Activated CD4-positive, alpha-beta T cell treated with anti-CD3 and anti-CD28 coated beads for 4 hours (primary cell): ENCODE measurements at places on chromosomes 5 and 9.

DNA sequence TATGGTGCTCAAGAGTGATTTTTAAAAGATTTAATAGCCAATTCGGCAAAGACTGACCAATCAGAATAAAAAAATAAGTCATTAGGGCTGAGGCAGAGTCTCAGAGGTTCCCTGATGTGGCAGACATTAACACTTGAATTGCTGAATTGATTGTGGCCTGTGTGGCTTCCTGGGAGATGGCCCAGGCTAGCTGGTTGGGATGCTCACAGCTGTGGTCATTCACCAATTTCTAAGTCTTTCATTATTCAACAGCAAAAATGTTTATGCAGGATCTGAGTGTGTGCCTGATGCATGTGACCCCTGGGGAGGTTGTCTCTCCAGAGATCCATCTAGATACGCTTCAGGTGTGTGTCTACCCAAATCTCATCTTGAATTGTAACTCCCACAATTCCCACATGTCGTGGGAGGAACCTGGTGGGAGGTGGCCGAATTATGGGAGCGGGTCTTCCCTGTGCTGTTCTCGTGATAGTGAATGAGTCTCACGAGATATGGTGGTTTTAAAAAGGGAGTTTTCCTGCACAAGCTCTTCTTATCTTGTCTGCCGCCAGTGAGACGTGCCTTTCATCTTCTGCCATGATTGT lies 632.6 kb upstream of the SEMA6A start:
- DNase-seq = no peak

GRCh38 chr5:94702729-94703128 lies 84.3 kb downstream of the SLF1 start:
- DNase-seq = no peak

DNA sequence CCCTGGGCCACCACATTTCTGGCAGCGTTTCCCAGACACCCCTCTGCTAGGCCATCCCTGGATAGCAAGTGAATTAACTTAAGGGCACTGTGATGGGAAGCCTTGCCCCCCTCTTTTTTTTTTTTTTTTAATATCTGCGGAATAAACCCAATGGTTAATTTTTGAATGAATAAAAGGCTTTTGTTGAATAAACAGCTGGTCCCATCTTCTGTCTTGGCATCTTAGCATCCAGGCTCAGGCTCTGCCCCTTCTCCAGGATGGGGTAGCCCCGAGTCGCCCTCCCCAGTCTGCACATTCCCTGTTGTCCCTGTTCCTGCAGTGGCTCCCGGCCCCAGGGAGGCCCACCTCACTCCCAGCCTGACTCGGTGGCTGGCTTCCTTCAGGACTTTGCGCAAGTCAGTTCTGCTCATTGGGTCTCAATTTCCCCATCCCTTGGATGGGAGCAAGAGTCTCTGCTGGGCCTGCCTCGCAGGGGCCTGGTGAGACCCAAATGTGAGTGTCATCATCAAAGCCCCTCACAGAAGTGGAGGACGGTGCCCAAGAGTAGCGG lies 29.0 kb upstream of the HMCN2 start:
- DNase-seq = no peak

DNA sequence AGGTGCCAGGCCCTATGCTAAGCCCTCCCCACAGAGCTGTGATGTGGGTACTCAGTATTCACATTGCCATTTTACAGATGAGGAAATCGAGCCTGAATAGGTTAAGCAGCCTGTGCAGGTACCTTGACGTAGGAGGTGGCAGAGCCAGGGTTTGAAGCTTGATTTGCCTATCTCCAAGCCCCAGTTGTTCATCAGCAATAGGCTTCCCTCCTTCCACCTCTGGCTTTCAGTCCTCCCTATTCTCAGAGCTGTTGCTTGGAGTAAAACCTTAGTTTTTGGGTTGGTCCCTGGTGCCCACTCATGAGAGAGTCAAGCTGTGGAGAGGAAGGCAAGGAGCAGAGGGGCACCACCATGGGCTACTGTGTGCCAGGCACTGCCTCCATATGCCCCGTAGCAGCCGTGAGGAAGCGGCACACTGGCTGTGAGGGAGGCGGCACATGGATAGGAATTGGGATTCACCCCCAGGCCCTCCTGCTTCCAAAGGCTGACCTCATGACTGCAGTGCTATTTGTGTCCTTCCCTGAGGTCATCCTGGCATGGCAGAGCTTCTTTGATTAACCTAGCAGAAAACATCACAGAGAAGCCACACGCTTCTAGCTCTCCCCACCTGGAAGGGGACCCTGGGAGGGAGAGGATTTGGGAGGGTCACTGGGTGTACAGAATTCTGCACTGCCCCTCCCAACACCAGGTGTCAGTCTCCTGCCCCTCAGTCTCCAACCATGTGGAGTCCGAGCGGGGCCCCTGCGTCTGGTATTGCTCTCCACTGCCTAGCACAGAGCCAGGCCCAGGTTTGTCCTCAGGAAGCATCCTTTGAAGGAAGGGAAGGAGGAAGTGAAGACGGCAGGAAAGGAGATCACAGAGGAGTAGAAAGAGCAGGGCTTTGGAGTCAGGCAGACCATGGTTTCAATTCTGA lies 109.8 kb downstream of the RGS3 start:
- no peak for DNase-seq

DNA sequence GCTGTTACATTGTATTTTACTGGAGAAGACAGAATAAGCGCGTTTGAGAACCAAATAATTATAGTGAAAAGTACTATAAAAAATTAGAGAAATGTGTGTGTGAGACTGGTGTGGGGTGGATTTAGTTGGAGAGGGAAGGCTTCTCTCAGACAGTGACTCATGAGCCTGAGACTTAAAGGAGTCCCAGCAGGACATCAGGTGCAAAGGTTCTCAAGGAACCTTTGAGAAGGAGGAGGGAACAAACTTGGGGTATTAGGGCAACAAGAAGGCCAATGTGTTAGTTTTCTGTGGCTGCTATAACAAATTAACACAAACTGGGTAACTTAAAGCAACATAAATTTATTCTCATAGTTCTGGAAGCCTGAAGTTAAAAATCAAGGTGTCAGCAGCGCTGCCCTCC lies 4.9 kb downstream of the DDX4 start:
- DNase-seq = no peak

DNA sequence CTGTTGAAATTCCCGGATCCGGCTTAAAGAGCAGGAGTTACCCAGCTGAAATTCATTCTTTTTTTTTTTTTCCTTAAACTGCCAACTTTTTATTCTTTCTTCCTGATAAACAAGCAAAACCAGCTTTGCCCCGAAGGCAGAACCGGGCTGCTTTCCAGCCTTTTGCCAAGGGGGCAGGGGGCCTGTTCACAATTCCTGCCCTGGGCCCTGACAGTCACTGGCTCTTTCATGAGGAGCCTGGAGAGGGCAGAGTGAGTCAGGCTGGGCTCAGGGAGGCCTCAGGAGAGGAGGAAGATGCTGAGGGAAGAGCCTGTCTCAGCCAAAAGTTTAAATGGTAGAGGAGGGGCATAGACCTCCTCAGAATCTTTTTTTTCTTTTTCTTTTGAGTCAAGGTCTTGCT lies 4.8 kb downstream of the GLIPR2 start:
- no peak for DNase-seq

- no peak for DNase-seq
Measured at GRCh38 chr9:88287972-88288371, 100.3 kb upstream of the SPIN1 start.

DNA sequence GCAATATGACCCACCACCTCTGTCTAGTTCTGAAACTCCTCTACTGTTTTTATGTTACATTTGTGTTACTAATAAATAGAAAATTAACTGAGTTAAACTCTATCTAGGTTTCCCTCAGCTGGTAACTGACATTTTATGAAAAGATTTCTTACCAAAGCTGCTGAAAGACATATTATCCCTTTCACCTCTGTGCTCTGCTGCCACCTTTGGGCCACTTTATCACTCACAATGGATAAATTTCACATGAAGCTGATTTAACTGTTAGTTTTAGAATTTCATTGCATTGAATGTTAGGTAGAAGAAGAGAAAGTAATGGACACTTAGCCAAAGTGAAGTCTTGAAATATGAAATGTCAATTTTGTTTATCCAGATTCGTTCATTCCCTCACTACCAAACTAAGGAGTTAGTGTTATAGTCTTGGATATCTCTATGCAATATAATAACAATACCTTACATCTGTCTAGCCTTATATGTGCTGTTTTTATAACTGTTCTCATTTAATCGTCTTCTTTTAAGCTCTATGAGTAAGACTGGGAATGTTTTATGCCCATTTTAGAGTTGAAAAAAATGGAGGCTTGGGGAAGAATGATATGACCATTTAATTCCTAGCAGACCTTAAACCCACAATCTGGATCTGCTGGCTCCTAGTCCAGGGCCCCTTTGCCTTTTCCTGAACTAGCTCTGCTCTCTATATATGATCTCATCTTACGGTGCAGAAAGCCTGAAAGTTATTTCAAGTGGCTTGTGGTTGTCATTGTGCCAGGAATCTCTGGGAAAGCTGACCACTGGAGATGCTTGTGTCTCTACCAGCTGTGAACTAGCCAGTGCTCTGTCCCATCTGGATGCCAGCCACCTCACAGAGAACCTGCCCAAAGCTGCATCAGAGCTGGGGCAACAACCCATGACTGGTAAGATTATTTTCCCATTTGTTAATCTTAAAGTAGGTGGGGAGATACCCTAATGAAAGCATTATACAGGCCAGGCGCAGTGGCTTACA lies 97.1 kb downstream of the GOLPH3 start:
- peak; percentile 43 for DNase-seq

DNA sequence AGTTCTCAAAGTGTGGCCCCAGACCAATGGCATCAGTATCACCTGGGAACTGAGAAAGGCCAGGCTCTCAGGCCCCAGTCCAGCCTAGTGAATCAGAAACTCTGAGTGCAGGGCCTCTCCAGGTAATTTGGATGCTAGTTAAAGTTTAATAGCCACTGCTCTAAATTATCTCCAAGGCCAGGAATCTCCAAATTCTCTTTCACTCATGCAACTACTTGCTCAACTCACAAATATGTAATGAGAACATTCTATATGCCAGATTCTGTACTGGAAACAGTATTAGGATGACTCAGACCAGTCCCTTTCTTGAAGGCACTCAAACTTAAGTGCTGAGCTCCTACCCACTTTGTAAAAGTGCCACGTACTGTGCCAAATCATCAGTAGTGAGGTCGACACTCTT lies 84.6 kb downstream of the PAPPA start:
- no peak for DNase-seq

DNA sequence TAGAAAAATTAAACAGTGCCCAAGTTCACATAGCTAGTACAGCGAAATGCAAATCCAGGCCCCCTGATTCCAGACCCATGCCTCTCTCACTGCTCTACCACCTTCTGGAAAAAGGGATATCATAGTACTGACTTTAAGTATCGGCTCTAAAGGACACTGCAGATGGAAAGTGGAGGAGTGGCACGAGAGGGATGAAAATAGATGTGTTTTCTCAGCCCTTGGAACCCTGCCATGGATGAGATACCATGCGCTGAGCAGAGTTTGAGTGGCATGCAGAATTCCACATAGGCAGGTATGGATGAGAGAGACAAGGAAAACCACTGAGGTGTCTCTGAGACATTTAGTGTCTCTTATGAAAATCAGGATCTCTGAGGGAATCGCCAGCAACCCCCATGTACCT lies 18.8 kb downstream of the CKMT2 start:
- DNase-seq = no peak

GRCh38 chr9:134936346-134937163 lies 18.8 kb upstream of the FCN1 start:
- no peak for DNase-seq

GRCh38 chr5:78162253-78162862 lies 132.1 kb downstream of the AP3B1 start:
- peak; percentile 3 for DNase-seq

GRCh38 chr9:98161851-98162250 lies 30.6 kb downstream of the CORO2A start:
- DNase-seq = no peak

GRCh38 chr9:33840381-33840780 lies 23.4 kb downstream of the UBE2R2 start:
- DNase-seq = no peak

DNA sequence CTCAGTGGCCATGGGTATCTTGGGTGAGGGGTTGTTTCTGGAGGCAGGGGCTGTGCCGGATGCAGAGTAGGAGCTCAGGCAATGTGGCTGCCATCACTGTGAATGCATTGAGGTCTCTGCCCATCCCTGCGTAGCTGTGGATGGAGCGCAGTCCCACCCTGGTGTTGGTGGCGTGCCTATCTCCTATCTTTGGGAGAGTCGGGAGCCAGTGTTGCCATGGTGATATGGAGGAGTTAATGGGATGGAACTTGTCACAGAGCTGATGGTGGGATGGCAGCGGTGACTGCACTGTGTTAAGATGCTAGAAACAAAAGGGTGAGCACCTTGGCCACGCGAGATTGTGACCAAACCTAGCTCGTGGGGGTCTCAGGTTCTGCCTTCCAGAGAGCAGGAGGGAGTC lies 197.3 kb downstream of the MELK start:
- no peak for DNase-seq
